Bronchial epithelial cell (primary cell): ENCODE measurements at places on chromosomes 5 and 9. TPM values are rescaled to one million over a fixed set of nuclear protein-coding genes. Genes with fewer than 3 reads are reported as not detected.
A peak's percentile ranks its signal among the peaks of the same experiment; 100 is the strongest.

GRCh38 chr5:151255621-151256286 lies 2.8 kb downstream of the GM2A start:
- no peak for DNase-seq

DNA sequence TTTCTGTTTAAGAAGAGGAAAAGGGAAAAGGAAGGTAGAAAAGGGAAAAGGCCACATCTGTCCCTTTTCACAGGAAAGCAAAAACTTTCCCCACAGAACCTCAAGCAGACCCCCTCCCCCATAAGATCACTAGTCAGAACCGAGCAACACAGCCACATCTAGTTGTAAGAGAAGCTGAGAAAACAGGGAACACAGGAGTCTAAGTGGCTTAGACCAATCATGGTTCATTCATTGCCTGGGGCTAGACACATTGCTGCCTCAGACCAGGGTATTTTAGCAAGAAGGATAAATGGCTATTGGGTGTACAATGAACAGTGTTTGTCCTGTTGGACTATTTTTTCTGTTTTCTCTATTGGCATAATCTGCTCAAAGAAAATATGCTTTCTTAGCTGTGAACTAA lies 98.0 kb downstream of the ARL15 start:
- no peak for DNase-seq

GRCh38 chr9:120386390-120387131 lies 193.4 kb downstream of the CDK5RAP2 start:
- no peak for DNase-seq

Gene RASA1
- total RNA-seq, result 22.6 and 32.3 TPM in 2 replicates

- no peak for DNase-seq
Observed at GRCh38 chr9:130981756-130982137, 27.2 kb upstream of the LAMC3 start.

Gene IQGAP2
- total RNA-seq, result not detected in 2 replicates

DNA sequence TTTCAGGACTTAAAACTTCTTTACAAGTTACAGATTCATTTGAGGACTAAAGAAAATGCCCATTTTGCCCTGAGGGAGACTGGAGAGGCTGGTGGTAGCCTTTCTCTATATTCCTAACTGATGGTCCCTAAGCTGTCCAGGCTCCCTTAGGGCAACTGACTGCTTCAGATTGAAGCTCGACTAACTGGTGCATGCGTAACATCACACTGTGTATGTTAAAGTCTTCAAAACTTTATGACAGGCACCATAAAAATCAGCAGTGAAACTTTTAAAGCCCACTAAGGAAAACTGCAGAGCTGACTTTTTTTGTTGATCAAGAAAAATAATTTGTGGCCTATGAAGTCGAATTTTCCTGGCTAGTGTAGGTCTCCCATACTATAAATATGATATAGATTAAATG lies 233.0 kb upstream of the RPS23 start:
- DNase-seq, result no peak

Gene PKD2L2
- total RNA-seq, result not detected in 2 replicates

DNA sequence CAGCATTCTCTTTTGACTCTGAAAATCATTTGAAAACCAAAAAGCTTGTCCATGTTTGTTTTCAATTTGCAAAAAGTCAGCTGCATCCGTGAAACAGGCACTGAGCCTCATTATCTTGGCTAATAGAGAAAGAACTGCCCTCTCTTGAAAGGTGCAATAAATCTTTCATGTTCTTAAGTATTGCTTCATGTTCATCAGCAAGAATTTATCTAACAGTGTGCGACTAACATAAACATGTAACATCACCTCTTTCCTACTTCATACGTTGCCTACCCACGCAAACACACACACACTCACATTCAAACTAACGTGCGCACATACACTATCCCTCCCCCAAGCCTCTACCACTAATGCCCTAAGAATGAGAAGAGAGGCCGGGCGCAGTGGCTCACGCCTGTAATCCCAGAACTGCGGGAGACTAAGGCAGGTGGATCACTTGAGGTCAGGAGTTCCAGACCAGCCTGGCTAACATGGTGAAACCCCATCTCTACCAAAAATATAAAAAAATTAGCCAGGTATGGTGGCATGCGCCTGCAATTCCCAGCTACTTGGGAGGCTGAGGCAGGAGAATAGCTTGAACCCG lies 629.7 kb upstream of the ZNF608 start:
- DNase-seq, result no peak

DNA sequence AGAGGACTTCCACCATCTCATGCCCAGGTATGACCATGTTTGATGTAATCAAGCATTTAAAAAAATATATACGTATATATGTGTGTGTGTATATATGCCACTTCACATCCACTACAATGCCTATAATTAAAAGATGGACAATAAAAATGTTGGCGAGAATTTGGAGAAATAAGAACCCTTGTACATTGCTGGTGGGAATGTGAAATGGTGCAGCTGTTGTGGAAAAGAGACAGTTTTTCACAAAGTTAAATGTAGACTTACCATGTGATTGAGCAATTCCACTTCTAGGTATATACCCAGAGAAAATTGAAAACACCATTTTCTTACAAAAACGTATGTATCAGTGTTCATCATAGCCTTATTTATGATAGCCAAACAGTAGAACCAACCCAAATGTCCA lies 229.2 kb upstream of the WWC1 start:
- no peak for DNase-seq

Gene ANKRD55
- not detected in 2 replicates for total RNA-seq

GRCh38 chr9:103617046-103617445 lies 477.1 kb upstream of the SMC2 start:
- DNase-seq, result no peak

DNA sequence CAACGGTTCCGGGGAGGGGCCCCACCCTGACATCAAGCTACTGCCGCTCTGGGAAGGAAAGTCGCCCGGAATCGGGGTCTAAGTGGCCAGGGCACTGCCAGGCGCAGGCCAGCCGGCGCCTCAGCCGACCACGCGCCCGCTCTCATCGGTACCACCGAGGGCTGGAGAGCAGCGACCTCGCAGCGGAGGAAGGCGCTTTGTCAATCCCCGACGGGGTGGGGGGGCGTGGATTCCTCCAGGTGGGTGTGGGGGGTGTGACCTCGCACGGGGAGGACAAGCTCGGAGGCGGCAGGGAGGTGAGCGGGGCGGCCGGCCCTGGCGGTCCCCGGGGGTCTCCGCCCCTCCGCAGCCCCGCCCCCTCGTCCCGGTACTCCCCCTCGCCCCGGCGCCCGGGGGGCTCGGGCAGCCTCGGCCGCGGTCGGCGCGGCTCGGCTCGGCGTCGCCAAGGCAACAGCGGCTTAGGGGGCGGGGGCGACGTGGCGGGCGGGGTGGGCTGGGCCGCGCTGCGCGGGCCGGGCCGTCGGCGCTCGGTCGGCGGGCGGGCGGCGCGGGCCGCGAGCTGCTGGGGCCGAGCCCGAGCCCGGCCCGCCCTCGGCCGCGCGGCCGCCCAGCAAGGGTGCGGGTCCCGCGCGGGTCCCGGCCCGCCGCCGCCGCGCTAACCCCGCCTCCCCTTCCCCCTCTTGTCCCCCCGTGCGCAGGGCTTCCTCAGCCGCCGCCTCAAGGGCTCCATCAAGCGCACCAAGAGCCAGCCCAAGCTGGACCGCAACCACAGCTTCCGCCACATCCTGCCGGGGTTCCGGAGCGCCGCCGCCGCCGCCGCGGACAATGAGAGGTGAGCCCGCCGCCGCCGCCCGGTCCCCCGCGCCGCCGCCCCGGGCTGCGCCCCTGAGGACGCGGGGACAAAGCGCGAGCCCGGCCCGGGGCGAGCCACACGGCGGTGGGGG lies 47.5 kb downstream of the DAB2IP start:
- no peak for DNase-seq

- no peak for DNase-seq
Observed at GRCh38 chr5:54523534-54523933, 6.0 kb downstream of the SNX18 start.

DNA sequence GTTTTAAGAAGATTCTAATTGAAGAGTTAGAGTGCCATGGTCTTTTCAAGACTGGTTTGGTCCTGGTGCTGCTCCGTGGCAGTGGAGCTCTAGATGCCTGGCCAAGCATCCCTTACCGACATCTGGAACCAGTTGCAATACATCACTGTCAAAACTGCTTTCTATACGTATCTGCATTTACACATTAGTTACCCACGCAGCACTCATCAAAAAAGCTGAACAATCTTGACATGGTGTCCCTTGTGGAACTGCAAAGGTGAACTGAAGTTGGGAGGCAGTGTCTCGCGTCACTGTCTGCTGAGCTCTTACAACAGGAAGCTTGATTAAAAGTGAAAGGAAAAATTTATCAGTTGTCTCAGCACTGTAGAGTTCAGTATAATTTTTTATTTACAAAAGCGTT lies 82.6 kb downstream of the PBX3 start:
- DNase-seq, result no peak

Gene PCDHA1
- under 0.01 TPM in 1 of 2 replicates, not detected in the other for total RNA-seq

GRCh38 chr5:138339091-138339456 lies 1.0 kb downstream of the FAM53C start:
- DNase-seq, result no peak

DNA sequence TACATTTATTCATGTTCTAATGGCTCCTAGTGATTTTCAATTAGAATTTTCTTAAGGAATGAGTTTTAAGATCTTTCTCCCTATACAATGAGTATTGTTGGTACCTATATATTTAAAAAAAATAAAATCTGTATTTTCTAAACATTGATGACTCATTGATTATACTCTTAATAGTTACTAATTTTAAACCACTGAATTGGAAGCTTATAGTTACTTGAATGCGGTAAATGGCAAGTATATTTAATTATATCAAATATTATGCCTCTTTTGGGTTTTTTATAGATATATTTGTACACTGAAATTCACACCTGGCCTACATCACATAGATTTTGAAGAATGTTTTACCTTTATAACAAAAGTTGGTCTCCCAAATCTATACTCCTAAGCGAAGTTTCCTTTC lies 38.9 kb upstream of the ALDH1A1 start:
- DNase-seq, result no peak

- DNase-seq, result no peak
Observed at GRCh38 chr5:171906066-171906570, 100.3 kb downstream of the FBXW11 start.

Gene PHYHD1
- total RNA-seq, result 1.1 and 3.8 TPM in 2 replicates

Gene CKMT2
- total RNA-seq, result not detected in 2 replicates

GRCh38 chr9:107571148-107571547 lies 81.6 kb upstream of the KLF4 start:
- DNase-seq, result peak; percentile 16
